ENCODE measurements at places on chromosomes 2 and 18.

- DNase-seq = no peak
These were observed 3.7 kb upstream of the EMILIN2 start for GRCh38 chr18:2843146-2843545.

- no peak for DNase-seq
These were observed 120.1 kb downstream of the KCNF1 start for GRCh38 chr2:11031876-11032275.

GRCh38 chr2:42569116-42569711 lies 782 bp downstream of the MTA3 start:
- DNase-seq = no peak

DNA sequence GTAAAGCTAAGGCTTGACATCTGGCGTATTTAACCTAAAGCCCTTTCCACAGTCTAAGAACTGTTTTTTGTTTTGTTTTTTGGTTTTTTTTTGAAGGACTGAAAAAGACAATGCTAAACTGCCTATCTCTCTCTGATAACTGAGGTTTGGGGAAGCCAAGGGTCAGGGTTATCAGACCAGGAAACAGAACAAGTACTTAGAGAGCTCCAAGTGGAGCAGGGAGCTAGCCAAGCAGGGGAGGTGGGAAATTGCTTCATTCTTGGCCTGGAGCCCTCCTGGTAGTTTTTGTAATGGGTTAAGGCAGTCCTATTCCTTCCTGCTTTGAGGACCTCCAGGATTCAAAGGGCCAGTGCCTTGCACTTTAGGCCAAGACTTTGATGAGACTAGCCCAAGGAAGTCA lies 154.3 kb upstream of the LTBP1 start:
- no peak for DNase-seq

- no peak for DNase-seq
These were observed 72.5 kb downstream of the GPR39 start for GRCh38 chr2:132489150-132489549.

GRCh38 chr2:215969131-215969841 lies 44.1 kb downstream of the MREG start:
- no peak for DNase-seq

DNA sequence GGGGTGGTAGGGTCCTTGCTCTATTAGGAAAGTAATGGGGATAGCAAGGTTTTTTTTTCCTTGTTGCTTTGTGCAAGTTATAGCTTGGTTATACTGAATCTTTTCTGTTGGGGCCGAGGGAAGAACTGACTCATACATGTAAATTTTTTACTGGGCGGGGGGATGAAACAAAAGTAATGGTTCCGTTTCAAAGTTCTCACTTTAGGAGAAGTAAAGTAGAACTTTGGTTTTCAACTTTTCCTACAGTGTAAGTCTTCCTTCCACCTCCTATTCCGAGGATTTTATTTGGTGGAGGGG lies 1.1 kb downstream of the AFTPH start:
- DNase-seq = peak; percentile 5

DNA sequence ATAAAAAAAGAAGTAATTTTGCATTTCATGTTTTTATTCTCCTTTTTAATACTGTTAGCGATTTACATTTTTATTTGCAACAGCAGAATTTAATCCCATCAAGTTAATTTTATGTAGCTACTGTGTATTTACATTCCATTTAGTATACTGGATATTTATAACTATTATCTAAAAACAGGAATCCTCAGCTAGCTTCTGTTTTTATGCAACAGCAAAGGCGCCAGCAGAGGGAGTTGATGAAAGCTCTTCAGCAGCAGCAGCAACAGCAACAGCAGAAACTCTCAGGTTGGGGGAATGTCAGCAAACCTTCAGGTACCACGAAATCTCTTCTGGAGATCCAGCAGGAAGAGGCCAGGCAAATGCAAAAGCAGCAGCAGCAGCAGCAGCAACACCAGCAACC lies 26.2 kb upstream of the SNORC start:
- no peak for DNase-seq

- no peak for DNase-seq
These were observed 187.5 kb upstream of the ACVR2A start for GRCh38 chr2:147657086-147658000.

DNA sequence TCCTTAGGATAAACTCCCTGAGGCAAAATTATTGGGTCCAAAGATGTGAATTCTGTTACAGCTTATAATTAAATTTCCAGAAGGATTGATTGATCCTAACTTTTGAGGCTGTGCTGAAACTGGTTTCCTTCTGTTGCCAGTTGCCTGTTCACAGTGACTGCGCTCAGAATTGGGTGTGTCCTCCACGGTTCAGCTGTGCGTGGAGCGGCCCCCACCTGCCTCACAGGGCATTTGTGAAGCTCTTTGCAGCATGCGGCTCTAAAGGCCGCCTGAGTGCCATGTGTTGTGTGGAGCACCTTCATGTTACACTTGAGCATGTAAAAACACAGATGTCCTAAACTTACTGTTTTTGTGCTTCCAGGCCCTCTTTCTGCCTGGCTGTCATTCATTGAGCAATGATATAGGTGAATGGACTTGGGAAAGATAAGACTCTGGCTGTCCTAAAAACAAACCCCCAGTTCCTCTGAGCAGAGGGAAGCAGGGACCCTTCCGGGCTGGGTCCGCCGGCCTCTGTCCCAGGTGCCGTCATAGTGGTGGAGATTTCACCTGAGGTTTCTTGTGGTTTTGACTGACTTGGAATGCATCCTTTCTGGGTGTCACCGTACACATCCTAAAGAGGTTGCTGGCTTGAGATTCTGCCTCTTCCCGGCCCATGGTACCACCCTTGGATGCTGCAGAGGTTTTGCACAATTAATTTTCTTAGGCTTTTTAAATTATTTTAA lies 173.6 kb downstream of the LDLRAD4 start:
- DNase-seq = no peak

- DNase-seq = peak; percentile 50
These were observed 48.2 kb upstream of the MAP3K20 start for GRCh38 chr2:173027181-173028128.

GRCh38 chr2:203688798-203689197 lies 17.6 kb upstream of the CD28 start:
- no peak for DNase-seq

- no peak for DNase-seq
These were observed 293.7 kb upstream of the RND3 start for GRCh38 chr2:150781142-150781541.

DNA sequence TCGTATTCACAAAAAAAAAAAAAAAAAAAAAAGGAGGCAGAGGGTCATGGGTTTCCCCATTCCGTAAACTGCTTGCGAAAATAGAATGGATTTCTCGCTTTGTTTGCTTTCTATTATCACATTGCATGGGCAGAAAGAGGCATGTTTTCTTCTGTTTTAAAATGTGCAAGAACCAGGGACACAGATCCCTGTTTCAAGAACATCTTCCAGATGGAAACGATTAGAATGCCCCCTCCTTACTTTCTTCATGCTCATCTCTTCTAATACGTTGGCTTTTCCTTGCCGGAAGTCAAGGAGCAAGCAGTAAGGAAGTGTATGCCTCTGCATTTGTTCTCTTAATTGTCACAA lies 51.0 kb upstream of the ZNF516 start:
- no peak for DNase-seq

GRCh38 chr18:3219631-3220335 lies at the start of gene MYOM1:
Gene MYOM1 (minus strand): TSS chr18:3219968. CDS start chr18:3215223, 4,745 bp downstream.
- no peak for DNase-seq

DNA sequence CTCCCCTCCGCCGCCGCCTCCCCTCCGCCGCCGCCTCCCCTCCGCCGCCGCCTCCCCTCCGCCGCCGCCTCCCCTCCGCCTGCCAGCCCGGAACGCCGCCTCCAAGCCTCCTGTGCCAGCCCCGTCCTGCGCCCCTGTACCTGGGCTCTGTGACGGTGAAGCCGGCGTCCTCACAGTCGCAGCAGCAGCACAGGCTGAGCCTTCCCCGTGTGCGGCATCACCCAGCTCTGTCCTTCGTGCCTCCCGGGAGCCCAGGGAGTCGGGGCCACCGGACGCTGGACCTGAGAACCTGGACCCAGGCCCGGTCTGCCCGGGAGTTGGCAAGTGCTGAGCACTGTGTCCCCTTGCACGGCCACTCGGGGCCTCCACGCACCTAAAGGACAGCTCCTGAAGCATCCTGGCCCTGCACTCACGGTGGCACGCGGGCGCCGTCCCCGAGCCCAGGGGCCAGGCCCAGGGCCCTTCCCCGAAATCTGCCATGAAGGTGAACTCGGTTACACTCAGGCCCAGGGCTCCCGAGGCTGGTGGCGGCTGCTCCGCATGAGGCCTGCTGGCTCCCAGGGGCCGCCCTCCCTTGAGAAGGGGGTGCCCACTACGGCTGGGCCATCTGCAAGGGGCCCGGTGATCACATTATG lies 32.9 kb downstream of the RTP5 start:
- no peak for DNase-seq

All from stimulated activated CD8-positive, alpha-beta memory T cell treated with anti-CD3 and anti-CD28 coated beads, Interleukin-4, amount 100 ng/mL, for 1 hour (primary cell).